ENCODE measurements at places on chromosomes 5 and 9.
A peak's percentile ranks its signal among the peaks of the same experiment; 100 is the strongest.

GRCh38 chr9:95021166-95021886 lies 294.8 kb downstream of the AOPEP start:
- DNase-seq: no peak

DNA sequence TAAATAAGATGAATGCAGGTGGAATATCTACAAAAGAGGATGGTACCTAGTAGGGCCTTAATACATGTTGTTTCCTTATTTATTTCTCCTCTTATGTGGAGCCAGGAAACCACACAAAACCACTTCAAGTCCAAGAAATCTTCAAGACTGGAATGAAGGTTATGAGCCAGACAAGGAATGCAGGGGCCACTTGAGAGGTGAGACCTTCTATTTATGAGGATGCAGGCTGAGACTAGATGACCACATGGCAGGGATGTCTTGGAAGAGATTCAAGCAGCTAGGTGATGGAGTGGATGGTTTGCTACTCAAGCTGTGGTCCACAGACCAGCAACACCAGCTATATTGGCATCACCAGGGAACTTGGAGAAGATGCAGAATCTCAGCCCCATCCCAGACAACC lies 92.2 kb downstream of the TNC start:
- DNase-seq: no peak

DNA sequence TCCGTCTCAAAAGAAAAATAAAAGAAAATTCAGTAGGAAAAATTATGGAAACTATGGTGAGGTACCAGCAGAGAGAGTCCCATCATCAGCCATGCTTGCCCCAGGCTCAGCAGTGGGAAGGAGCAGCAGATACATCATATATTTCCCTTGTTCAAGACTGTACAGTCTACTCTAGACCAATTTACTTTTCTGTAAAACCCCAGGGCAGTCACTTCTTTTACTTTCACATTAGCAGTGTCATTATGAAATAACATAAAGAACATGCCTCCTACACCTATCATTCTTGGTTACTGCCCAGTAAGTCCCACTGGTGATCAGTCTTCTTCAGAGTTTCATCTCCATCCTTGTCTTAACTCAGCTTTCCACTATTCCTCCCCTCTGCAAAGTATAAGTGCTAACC lies 1145.0 kb downstream of the MAT2B start:
- no peak for DNase-seq

DNA sequence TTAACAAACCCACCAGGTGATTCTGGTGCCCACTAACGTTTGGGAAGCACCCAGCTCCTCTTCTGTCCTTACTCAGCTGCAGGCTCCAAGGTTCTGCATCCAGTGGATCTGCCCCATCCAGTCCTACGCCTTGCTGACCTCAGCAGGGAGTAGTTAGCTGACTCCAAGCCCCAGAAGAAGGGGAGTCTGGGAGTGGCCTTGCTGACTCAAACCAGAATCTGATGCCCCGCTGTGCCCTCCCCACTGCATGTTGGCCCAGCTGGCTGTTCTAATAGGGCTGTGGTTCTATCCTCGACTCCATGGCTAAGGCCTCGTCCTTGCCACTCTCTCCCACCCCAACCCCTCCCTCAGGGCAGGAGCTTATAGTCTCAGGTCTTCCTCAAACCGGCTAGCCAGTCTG lies 136.3 kb downstream of the TTLL11 start:
- DNase-seq: no peak

DNA sequence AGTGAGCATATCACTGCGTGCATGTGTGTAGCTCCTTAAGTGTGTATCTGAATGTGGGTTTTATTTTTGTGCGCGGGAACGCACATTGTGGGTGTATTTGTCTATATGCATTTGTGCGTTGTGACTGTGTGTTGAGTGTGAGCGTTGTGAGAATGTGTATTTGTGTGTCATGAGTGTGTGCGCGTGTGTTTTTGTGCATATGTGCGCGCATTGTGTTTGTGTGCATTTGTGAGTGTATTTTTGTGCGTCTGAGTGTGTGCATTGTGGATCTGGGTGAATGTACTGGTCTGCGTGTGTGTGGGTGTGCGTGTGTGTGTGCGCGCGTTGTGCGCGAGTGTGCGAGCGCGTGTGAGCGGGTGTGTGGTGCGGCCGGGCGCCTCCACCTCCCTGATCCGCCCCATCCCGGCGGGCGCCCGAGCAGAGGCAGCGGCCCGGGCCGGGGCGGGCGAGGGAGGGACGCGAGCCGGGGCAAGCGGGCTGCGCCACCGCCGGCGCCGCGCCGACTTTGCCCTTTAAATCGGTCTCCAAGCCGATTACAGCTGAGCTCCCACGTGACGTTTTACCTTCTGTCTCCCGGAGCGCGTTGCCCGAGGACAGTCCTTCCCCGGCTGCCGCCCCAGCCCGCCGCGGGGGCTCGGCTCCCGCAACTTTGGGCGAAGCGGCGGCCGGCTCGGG lies at the start of gene RASGRF2:
Gene RASGRF2, plus strand, starts transcription at position 596 of the 675 bp plus-strand sequence. CDS start 376 bp downstream, outside the sequence.
- DNase-seq: no peak

GRCh38 chr5:72172786-72173185 lies 65.5 kb downstream of the MAP1B start:
- DNase-seq: no peak

GRCh38 chr9:115591584-115591984 lies 473.6 kb upstream of the TNC start:
- DNase-seq: no peak

DNA sequence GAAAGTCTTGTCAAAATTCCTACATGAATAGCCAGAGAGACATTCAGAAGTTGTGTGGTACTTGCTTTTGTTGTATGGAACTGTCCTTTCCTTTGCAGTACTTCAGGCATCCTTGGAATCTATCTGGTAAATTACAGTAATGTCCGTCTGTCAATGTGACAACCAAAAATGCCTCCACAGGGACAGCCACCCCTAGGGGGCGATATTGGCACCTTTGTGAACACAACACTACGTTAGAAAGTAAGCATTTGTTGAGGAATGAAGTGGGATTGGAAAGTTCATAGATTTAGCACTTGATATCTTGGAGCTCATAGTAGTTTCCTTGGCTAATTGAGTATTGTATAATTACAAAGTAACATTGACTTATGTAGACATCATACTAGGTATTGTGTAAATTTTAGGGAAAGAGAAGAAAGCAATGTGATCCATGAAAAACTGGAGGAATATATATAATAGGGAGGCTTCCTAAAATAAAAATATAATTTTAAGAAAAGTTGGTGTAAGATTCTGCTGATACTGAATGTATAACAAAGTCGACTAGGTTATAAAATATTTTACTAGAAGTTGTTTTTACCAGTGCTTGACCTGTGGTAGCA lies 32.7 kb downstream of the TMEFF1 start:
- peak; percentile 21 for DNase-seq

DNA sequence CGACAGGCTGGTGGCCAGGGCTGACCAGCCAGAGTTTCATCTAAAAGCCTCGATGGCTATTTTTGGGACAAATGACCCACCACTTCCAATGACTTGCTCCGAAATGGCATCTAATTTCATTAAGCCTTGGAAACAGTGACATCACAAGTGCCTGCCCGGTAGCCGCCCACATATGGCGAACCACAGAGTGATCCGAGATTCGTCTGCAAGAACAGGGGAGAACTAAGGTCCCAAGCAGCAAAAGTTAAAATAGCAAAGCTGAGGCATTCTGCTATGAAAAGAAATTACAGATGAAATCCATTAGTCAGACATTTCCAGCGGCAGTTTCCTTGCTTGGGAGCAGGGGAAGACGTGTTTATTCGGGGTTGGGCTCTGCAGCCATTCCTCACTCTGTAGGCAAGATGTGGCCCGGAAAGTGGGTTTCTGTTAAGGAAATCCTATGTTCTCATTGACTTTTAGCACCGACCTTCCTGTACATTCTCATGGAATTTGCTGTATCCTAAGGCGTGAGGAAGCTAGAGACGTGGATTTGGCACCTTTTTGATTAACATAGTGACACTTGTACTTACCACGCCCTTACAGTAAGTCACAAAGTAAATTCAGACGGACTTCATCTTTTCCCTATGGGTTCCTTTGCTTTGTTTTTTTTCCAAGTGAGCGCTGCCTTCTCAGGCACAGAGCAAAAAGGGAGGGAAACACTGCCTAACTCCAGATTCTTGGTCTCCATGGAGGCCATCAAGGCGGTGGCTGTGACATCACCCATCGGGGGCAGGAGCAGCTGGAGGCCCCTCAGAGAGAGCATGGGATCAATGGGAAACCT lies 45.1 kb downstream of the ERGIC1 start:
- DNase-seq: no peak

DNA sequence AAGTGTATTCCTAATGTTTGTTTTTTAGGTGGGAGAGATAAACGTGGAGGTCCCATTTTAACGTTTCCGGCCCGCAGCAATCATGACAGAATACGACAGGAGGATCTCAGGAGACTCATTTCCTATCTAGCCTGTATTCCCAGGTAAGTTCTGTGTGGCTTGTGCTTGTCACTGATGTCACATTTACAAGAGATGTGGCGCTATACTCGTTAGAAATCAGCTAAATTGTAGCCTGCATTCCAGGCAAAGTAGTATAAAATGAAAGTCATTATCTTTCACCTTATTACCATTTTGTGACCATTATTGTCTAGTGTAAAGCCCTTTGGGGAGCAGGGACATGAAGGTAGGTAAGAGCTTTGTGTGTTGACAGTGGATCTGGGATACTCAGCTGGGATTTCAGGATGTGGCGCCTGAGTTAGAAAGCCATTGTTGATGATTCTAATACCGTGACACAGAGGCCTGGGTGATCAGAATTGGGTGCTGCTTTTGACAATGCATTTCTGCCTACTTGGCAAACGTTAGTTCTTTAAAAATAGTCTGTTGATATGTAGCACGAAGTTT lies 137.2 kb downstream of the TRIO start:
- DNase-seq: no peak

- peak; percentile 74 for DNase-seq
These were observed 346.3 kb downstream of the ENC1 start for GRCh38 chr5:74294231-74294705.

DNA sequence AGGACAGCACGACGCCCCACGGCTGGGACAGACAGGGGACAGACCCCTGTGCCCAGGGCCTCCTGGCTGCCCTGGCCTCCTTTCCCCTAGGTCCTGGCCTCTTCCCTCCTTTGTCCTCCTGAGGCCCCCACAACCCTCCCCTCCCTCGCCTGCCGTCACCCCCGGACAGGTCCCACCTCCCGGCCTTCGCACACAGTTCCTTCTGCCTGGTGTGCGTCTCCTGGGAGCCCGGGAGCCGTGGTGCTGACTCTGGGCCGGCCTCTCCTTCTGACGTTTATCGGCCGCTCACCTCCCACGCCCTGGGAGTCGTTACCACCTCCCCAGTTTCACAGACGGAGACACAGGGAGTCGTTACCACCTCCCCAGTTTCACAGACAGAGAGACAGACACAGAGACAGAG lies 25.1 kb upstream of the NOTCH1 start:
- DNase-seq: no peak

GRCh38 chr5:53303105-53303504 lies 177.3 kb upstream of the FST start:
- DNase-seq: no peak

- no peak for DNase-seq
These were observed 193.4 kb upstream of the TUT7 start for GRCh38 chr9:86547571-86547970.

DNA sequence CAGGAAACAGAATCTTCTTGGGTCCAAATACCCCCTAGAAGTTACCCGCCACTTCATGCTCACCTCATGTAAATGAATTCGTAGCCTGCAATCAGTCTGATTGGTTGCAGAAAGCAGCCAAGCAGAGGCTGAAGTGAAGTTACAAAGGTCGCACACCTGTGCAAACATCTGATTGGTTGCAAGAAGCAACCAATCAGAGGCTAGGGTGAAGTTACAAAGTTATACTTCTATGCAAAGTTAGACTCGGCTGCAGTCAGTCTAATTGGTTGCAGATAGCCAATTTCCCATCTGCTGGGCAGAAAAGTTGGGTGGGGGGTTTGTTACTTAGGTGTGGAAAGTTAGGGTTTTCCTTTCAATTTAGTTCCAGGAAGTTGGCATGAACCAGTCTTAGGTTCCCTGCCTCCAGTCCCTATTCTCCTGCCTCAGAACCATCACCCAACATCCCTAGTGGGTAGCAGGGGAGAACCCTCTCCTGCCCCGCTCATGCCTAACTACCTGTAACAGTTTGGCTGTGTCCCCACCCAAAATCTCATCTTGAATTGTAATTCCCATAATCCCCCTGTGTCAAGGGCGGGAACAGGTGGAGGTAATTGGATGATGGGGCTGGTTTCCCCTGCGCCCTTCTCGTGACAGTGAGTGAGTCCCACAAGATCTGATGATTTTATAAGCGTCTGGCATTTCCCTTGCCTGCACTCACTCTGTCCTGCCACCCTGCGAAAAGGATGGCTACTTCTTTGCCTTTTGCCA lies 1.2 kb upstream of the RUSC2 start:
- DNase-seq: no peak

- DNase-seq: no peak
These were observed 99.9 kb upstream of the GRIA1 start for GRCh38 chr5:153390569-153390968.

DNA sequence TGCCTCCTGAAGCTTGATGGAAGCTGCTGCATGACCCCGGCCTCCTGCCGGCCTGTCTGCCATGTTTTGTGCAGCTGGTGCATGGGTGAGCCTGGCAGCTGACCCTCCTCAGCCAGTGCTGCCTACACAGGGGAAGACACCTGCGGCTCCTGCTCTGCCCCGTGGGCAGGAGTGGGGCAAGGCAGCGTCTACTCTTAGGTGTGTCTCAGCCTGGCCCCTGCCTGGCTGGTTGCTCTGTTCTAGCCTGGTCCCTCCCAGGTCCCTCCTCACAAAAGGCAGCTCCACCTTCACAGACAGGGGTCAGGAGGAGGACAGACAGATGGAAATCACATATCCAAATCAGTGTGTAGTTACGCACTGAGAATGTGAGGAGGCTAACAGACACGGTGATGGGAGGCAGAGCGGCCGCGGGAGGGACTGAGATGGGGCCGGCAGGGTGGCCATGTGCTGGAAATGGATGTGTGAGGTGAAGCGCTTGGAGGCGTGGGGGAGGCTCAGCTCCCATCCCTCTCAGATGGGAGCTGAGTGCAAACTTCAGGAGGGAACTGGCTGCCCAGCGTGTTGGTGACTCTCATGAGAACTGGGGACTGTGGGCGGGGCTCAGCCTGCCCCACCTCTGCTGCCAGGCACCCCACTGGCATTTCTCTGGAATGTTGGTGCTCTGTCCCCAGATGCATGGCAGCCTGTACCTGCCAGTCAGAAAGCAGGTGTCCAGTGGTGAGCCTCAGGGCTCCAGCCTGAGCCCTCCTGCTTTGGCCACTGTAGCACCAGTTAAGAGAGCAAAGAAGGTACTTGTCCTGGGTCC lies 43.4 kb downstream of the PPARGC1B start:
- DNase-seq: no peak

GRCh38 chr9:14006386-14007187 lies 307.4 kb downstream of the NFIB start:
- DNase-seq: no peak

- DNase-seq: no peak
These were observed 5.8 kb downstream of the C5orf22 start for GRCh38 chr5:31537851-31538250.

- no peak for DNase-seq
These were observed 25.3 kb upstream of the ANXA2R start for GRCh38 chr5:43065387-43065947.

GRCh38 chr5:102858221-102858620 lies 103.1 kb downstream of the PAM start:
- no peak for DNase-seq
